ENCODE measurements at places on chromosomes 4 and X.

GRCh38 chrX:124211312-124211942, 121.0 kb upstream of the TEX13D start:
- DNase-seq = no peak

DNA sequence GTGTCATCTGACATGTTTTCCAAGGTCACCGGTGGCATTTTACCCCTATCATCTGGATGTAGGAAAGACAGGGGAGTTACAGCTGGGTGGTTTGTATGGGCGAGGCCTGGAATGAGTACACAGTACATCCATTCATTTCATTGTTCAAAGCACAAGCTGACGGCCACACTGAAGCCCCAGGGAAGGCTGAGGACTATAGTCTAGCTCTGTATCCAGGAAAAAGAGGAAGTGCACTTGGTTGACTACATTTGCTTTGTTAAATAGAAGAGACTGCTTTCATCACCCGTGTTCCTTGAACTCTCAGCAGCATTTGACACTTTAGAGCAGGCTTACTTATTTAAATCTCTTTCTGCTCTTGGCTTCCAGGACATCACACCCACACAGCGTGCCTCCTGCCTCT, 1041.0 kb upstream of the TENM3 start:
- DNase-seq = no peak

DNA sequence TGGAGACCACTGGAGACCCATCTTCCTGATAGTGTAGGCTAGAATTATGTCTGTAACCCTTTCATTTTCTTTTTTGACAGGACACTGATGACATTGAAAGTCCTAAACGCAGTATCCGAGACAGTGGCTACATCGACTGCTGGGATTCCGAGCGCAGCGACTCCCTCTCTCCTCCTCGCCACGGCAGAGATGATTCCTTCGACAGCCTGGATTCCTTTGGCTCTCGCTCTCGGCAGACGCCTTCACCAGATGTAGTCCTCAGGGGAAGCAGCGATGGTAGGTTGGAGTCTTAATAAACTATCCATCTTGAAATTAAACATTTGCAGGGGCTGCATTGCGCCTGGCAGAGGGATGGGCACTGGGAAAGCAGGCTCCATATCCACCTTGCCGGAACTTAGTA, 75.4 kb downstream of the LIMCH1 start:
- peak; percentile 29 for DNase-seq

DNA sequence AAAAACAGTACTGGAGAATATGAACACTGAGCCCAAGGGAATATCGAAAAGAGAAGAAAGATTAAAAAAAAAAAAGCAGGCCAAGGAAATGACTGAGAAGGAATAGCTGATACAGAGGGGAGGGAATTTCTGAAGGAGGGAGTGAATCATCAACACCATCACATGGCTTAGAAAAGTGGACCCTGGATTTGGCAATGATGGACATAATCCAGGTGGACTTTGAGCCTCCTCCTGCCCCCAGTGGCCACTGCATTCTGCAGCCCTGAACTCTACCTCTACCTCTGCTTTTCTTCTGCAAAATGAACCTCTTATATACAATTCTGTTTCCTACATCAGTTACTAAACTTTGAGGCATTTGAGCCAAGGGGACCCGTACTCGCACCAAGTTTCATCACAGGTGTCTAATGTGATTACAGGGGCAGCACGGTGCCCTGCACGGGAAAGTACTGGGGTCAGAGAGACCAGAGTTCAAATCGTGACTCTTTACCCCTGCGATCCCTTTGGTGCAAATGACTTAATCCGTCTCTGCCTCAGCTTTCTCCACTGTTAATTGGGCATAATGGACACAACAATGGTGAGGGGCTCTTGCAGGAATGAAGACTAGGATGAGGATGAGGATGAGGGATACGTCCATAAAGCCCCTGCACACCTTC, 1.1 kb downstream of the OCIAD2 start:
- DNase-seq = no peak

DNA sequence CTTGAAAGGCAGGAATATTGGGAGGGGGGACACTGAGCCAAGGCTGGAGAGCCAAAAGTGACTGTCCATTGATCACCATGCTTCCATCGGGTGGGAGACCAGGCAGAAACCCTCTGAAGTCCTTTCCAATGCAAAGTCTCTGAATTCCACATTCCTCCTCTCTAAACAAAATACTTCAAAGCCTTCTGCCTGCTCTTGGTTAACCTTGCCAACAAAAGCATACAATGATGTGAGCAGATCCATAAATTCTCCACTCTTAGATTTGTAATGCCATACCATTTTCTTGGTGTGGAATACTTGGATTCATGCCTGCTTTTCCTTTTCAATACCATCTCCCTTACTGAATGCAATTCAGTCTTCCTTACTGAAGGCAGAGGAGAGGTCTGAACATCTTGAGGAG, 74.1 kb upstream of the FAM9B start:
- DNase-seq = no peak

- no peak for DNase-seq
These were observed 42.8 kb downstream of the ANXA5 start for GRCh38 chr4:121653986-121654385.

DNA sequence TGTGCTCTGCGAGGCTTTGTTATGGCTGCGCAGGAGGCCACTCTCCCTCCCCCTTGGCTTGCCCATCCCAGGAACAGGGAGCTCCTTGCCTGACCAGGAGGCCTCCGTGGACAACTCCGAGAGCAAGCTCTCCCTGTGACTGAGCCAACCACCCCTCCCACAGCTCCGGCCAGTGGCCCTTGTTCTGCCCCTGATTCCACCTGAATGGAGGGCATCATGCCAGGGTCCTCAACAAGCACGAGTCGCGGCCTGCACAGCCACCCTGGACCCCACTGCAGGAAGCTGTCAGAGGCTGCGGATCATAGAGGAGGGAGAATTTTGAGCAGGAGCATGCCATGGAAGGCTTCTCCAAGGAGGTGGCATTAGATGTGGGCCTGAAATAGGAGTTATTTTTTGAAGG, 44.8 kb upstream of the GRPEL1 start:
- no peak for DNase-seq

DNA sequence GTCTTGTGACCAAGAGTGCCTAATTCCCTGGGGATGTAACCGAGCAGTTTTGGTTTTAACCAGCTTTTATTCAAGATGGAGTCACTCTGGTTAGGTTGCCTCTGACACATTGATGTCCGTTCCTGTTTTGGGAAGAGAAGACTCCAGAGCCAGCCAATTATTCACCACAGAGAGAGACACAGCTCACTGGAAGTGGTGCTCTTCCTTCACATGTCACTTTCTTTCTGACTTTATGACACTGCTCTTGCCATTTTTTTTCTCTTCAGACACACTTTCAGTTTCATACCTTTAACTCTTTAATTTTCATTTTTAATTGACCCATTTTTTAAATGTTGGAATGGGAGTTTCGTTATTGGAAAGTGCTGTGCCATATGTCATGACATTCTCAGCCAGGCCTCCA, 418.4 kb upstream of the FSTL5 start:
- no peak for DNase-seq

Measured in WTC11 (cell line).